GM12891 (cell line): ENCODE measurements at places on chromosomes 7 and 10.

DNA sequence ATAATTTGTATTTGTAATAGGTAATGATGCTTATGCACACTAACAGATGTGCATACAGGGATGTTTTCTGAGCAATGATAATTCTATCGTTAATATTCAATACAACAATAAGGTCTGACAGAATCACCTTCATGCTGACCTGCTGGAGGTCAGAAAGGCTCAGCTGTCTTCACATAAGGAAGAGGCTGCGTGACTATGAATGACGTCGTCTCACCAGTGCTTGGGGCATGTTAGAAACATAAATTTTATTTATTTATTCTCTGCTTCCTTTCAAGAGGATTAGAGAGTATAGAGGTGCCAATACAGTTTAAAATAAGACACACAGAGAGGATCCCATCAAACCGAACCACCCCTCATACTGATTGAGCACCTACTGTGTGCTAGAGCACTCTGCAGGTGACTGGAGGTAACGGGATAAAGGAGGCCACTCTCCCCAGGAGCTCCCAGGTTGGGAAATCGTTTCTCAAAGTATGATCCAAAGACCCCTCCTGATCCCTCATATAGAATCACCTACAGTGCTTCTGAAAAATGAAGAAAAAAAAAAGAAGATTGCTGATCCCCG lies 265.6 kb upstream of the NPVF start:
- no peak for DNase-seq

DNA sequence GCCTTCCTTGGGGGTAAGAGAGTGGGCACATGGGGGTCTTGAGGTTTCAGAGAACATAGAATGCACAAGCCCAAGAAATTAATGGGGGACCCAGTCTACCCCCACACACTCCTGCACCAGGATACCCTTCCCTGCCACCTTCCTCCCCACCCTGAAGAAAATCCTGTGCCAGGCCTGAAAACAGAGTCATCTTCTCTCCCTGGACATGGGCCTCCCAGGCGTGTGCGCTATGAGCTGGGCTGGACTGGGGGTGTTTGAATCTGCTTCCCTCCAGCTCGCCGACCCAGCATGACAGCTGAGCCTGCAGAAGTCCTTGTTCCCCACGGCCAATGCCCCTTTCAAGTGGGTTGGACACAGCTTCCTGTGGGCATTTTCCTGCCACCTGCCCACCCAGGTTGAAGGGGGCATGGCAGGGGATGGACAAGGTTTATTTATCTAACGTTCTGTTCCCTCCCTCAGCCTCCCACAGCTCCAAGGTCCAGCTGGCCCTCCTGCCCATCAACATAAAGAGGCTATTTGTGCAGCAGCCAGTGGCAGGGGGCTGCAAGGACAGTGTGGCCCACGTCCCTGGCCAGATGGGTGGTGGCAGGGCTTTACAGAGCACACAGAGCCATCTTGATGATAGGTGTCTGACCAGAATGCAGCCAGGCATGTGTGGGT lies 141.0 kb downstream of the SH3PXD2A start:
- DNase-seq = no peak

- DNase-seq = no peak
These were observed 131.6 kb upstream of the AHR start for GRCh38 chr7:17166824-17167379.

- no peak for DNase-seq
These were observed 7.4 kb upstream of the TRPV6 start for GRCh38 chr7:142892951-142893350.

- DNase-seq = no peak
These were observed 31.7 kb upstream of the OPALIN start for GRCh38 chr10:96390460-96390864.

DNA sequence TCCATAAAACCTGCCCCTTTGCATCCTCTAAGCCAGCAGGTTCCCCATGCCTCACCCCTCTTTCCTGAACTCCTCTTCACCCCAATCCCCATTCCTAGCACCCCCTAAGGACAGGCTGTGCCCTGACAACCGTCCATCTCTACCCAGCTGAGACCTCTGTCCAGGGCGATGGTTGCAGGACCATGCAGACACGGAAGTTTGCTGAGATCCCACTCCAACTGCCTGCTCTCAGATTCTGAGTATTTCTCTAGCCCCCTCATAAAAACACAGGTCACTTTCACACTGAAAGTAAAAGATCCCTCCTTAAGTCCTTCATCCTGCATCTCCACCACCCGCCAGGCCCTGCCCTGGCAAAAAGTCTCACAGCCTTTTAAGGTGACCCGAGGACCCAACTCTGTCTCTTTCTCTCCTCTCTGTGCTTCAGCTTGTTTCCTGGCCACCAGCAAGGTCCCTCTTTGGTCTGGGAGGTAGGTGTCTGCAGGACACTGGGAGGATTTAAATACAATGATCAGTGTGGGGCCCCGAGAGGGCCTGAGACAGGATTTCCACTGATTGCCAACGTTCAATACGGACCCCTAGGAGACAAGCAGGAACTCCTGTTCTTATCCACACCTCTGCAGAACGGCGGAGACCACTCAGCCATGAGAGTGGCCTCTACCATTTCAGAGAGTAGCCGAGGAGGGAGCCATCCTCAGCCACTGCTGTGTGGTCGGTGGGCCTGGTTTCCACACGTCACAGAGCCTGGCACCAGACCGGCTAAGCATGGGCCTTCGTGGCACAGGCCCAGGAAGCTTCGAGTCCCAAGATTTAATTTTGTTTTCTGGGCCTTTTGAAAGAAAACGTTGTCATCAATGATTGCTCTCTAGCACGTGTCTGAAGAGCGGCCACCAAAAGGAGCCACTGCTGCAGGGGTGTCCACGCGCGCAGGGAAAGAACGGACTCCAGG lies 27.9 kb downstream of the CALML3 start:
- no peak for DNase-seq

GRCh38 chr10:14823966-14824365 lies 13.9 kb downstream of the CDNF start:
- no peak for DNase-seq

DNA sequence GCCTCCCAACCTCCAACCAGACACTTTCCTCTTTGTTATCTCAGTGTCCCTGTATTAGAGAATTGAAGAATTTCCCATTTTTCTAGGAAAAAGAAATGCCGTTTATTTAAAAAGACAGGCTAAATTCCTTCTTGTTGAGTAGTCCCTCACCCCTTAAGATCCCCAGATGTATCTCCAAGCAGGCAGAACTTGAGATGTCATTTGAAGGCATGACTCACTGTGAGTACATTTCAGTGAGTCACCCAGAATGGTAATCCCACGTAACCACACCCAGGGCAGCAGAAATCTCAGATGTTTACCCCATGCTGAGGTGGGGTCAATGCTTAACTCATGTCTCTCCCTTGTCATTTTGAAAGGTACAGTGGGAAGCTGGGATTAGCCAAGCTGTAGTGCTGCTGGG lies 4.4 kb downstream of the ZNF655 start:
- no peak for DNase-seq

- no peak for DNase-seq
These were observed 5.0 kb downstream of the ZYX start for GRCh38 chr7:143385891-143386781.

- DNase-seq = no peak
These were observed 214.6 kb upstream of the TPK1 start for GRCh38 chr7:145050415-145050814.

- DNase-seq = no peak
These were observed 37.2 kb upstream of the BMPER start for GRCh38 chr7:33868166-33868565.

- DNase-seq = no peak
These were observed 816 bp downstream of the TECPR1 start for GRCh38 chr7:98251231-98251600.

DNA sequence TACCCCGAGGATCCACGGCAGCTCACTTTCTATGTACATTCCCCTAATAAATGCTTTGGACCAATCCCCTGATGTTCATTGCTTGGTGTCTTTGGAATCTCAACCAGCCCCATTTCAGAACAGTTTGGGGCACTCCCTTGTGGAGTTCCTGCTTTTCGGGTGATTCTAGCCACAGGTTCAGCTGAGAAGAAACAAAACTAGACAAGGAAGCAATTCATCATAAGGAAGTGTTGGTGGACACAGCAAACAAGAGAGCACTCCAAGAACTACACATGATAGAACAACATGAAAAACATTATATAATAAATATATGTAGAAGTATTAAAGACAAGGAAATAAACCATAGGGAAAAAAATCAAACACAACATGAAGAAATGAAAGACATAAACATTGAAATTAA lies 6.0 kb upstream of the CCDC136 start:
- DNase-seq = no peak

- no peak for DNase-seq
These were observed 73.9 kb downstream of the TMEM130 start for GRCh38 chr7:98795741-98796493.

DNA sequence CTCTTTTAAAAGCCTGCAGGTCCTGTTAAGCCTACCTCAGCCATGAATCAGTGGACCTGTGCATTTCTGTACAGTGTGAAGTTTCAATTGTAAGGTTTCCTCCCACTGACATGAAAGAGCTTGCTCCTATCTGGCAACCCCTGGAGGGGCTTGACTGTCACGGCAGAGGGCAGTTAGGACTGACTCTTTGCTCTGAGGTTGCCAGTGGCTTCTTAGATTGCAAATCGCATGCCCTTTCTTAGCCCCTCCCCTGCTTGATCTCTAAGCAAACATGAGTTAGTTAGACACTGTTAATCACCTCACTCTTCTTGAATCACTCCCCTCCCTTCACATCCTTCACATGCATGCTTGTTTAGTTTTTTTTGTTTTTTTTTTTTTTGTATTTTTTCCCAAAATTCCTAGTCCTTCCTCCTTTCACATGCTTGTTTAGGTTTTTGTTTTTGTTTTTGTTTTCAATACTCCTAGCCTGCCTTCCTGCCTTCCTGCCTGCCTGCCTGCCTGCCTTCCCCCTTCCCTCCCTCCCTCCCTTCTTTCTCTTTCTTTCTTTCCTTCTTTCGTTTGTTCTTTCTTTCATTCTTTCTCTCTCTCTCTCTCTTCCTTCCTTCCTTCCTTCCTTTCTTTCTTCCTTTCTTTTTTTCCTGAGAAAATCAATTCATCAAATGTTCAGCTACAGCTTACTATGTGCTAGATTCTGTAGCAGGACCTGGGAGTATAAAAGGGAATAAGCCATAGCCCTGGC lies 6.0 kb upstream of the HIPK2 start:
- DNase-seq = no peak

DNA sequence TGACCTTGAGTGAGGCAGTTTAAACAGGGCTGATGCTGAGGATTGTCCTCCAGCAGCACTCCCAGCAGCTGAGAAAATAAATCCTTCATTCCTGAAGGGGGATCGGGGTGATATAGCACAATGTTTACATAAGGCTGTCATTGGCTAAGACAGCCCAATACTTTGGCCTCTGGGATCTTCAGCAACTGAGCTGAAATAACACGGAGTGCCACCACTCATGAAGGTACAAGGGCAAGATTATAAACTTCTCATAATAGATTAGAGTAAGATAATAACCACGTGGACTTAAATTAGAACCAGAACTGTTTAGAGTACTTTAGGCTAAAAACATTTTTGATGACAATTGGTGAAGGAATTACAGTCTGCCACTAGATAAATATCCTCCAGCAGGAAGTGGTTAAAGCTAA lies 70.0 kb upstream of the PAPSS2 start:
- DNase-seq = no peak

- DNase-seq = no peak
These were observed 757 bp downstream of the RAB19 start for GRCh38 chr7:140404565-140405065.

GRCh38 chr10:70169011-70169410 lies 1.3 kb downstream of the SAR1A start:
- no peak for DNase-seq

GRCh38 chr10:70164163-70164562 lies 6.2 kb downstream of the SAR1A start:
- DNase-seq = no peak

GRCh38 chr10:128068398-128069285 lies 57.6 kb downstream of the MKI67 start:
- no peak for DNase-seq

DNA sequence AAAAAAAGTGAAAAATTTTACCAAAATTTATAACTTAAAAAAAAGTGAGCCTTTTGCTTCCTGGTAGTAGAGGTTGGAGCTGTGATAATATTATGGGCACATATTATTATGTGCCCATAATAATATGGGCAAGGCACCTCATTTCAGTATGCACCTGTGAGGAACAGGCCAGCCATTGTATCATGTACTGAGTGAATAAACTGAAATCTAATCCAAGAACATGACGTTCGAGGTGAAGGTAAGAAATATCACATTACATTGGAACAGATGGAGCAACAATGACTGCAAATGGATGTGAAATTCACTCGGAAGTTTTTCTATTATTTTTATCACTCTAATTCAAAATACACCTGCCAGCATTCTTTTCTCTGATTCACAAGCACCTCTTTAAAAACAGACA lies 216.0 kb downstream of the KLF6 start:
- no peak for DNase-seq

GRCh38 chr7:95481271-95482165 lies 4.2 kb upstream of the ASB4 start:
- DNase-seq = no peak

- no peak for DNase-seq
These were observed at the start of gene KCNMA1 for GRCh38 chr10:77637532-77638320. KCNMA1 (minus strand) TSS chr10:77637808.

DNA sequence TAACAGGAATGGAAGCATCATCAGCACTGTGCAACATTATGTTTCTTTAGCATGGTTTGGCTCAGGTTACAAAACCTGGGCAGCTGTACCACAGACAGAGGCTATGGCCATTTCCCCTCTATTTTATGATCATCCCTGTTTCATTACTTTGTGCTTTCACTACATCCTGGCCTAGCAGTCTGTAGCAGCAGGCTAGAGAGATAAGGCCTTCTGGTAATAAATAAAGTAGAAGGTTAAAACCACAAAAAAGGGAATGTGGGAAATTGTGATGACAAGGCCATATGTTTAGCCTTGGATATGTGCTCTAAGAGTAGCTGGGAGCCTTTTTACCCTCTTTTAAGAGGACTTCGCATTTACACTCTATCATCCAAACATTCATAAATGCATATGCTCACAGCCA lies 266.2 kb upstream of the PHF14 start:
- DNase-seq = no peak

GRCh38 chr7:13198727-13199126 lies 511.3 kb downstream of the ARL4A start:
- DNase-seq = no peak

GRCh38 chr10:111093741-111094380 lies 17.0 kb downstream of the ADRA2A start:
- DNase-seq = no peak

- no peak for DNase-seq
These were observed 183.1 kb downstream of the NRP1 start for GRCh38 chr10:33151344-33151864.

GRCh38 chr10:119872610-119872859 lies at the start of gene MCMBP:
MCMBP (minus strand) TSS chr10:119872843; CDS start chr10:119872584, 259 bp downstream.
- DNase-seq = no peak

- no peak for DNase-seq
These were observed 434.4 kb upstream of the ZMIZ1 start for GRCh38 chr10:78634389-78634815.
